ENCODE measurements at places on chromosomes 2 and 18. TPM values are rescaled to one million over a fixed set of nuclear protein-coding genes. Genes with fewer than 3 reads are reported as not detected.

DNA sequence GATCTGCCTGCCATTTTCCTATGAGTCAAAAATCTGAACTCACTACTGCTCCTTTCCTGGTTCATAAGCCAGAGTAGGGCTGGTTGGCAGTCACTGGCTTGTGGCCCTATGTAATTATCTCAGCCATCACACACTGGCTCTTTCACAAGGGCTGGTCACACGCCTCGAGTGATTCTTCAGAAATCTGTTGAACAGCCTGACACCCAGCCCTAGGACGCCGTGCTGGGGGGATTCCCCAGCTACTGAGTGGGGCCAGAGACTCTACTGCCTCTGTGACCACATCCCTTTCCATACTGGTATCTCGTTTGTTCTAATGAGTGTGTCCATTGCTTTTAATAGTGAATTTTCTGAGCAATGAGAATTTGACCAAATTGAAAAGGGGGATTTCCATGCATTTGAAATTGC is 45.8 kb upstream of the RBM44 start:
- peaks cover 12% of the 10 kb centered on the region for H3K4me1 ChIP-seq
- no peak for DNase-seq
- no peak overlapping the region for H3K4me3 ChIP-seq
- peaks cover 93% of the 10 kb centered on the region for H3K36me3 ChIP-seq
- no peak overlapping the region for H3K27ac ChIP-seq

Gene COBLL1
- 13.2 TPM for total RNA-seq

- no peak overlapping the region for H3K27ac ChIP-seq
- no peaks in the 10 kb centered on the region for H3K27me3 ChIP-seq
- no peaks in the 10 kb centered on the region for H3K4me1 ChIP-seq
- no peaks in the 10 kb centered on the region for H3K36me3 ChIP-seq
Measured at GRCh38 chr2:36819095-36819711, 122.7 kb downstream of the VIT start.

Gene POTEE
- total RNA-seq = 1.5 TPM

Gene DYNAP
- not detected for total RNA-seq

- H3K36me3 ChIP-seq = peaks cover 8% of the 10 kb centered on the region
- no peaks in the 10 kb centered on the region for H3K4me1 ChIP-seq
- peak; percentile 6 for DNase-seq
Measured at GRCh38 chr2:30766666-30767065, 40.6 kb downstream of the CAPN13 start.

DNA sequence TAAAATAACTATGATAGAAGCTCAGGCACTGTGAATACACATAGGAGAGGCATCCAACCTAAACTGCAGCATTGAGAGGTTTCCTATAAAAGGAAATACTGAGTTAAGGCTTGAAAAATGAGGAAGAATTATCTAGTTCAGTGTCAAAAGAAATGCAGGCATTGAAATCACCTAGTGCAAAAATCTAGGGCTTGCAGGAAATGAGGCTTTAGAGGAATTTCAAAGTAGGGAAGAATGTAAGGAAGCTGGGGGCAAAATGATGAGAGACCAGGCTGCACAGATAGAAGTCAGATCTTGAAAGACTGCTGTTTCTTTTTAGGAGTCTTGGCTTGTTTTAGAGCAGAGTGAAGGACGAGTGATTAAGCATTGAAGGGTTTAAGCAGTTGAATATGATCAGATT is 28.1 kb upstream of the SCYGR2 start:
- no peak for DNase-seq
- no peaks in the 10 kb centered on the region for H3K27me3 ChIP-seq
- H3K4me3 ChIP-seq = no peak overlapping the region
- H3K27ac ChIP-seq = no peak overlapping the region

Gene FLACC1
- total RNA-seq = 1.1 TPM

All from endodermal cell (in vitro differentiated cells).